ENCODE measurements at places on chromosomes 7 and 10.

DNA sequence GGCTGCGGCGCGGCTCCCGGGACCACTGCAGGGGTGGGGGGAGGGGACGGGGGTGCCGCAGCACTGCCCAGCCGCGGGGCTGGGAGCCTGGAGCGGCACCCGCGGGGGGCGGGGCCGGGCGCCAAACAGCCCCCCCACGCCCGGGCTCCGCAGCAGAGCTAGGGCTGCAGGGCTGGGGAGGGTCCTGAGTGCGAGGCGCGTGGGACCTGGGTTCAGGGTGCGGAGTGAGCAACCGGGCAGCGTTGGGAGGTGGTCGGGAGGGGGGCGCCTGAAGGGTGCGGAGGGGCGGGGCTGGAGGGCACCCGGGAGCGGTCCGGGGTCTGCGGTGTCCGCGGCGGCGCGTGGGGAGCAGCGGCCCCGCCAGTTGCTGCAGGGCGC, 528 bp downstream of the CAMK2G start:
- DNase-seq = no peak

DNA sequence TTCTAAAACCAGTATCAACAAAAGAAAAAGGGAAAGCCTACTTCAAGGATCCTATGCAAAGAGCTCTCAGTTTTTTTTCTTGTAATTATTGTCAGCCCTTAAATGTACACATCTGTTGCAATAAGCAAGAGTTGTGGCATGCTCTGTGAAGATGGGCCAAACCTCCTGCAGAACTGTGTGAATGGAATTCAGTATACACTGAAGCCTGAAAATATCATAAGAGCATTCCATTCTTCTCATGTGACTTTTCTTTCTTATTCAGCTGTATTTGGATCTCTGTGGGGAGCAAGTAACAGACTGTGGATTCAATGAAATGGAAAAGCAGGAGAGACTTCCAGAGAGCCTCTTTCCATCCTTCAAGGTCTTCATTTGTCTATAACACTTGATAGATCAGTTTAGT, 130.7 kb downstream of the SAMD9 start:
- no peak for DNase-seq

GRCh38 chr7:24715661-24716479, 41.4 kb downstream of the GSDME start:
- DNase-seq = no peak

- DNase-seq = no peak
These were observed 5.0 kb upstream of the CNOT4 start for GRCh38 chr7:135514856-135515255.

DNA sequence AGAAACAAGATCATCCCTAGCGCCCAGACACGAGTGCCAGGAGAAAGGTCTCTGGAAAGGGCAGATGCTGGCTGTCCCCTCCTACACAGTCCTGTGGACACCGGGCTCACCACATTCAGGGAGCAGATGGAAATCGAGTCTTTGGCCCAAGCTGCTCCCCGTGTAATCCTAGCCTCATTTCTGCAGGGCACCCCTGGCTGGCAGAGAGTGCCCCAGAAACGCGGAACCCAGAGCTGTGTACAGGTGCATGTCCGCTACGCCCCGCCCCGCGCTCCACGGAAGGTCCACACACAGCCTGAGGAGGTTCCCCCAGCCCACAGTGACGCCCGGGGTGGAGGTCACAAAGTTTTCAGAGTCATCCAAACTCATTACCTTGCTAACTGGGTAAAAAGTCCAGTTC, 202.8 kb downstream of the MAD1L1 start:
- no peak for DNase-seq

DNA sequence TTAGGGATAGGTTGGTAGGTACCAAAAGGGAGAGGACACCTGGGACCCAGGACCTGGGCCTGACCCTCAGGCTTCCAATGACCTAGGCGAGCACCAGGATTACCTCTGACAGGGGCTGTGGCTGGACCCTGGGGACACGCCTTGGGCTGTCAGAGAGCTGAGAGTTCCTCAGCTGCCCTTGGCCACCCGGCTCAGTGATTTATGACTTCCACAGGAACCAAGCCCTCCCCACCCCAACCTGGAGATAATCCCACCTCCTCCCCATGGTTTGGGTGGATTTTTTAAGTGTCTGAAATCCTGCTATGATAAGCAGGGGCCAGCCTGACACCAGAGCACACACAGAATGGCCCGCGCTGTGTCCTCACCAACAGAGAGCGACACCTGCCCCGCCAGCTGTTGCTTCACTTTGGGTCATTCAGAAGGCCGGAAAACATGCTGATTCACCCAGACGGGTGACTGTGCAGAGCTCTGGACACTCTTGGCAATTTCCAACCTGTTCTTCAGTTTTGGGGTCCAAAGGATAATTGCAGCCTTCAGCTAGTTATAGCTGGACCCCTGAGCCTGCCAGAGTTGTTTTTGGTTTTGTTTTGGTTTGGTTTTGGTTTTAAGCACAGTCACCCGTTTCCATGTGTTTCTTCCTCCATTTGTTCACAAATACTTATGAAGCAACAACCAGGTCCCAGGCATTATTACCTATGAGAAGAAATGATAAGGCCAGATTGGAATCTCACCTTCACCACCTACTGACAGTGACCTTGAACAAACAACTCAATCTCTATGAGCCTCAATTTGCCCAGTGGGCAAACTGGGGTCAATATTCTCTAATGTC, 78.2 kb downstream of the RAB11FIP2 start:
- no peak for DNase-seq

- no peak for DNase-seq
These were observed 141.7 kb upstream of the CCDC6 start for GRCh38 chr10:60048091-60048501.

DNA sequence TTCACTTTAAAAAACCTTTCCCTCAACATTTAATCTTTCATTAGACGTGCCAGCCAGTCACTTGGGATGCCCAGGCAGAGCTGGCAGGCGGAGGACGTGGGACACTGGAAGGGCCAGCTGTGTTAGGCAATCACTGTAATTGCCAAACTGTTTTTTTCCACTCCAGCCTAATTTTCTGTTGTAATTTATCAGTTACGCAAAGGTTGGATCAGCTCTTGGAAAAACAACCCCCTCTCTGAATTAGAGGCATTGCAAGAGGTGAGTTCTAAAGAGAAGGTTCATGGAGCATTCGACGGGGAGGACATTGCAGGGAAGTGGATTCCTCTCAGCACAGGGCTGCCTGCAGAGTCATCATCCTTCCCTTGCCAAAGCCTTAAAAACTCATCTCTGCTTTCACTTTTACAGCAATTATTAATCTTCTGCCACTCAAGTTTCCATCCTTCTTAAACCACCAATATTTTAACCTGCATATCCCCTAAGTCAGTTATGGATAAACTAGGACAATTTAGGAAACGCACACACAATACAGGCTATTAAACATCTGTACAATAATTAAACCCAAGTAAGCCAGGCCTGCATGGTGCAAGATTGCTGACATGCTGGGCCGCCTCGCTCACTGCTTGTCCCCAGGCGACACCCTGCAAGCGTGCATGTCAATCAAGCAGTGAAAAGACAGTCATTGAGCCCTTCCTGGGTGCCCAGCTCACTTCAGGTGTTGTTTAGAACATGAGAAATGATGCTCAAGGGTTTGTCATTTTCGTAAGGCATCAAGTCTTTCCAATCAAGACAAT, 272.3 kb upstream of the RNF32 start:
- DNase-seq = no peak

GRCh38 chr7:47408675-47409074, 173.2 kb downstream of the TNS3 start:
- no peak for DNase-seq

- DNase-seq = no peak
These were observed 102.7 kb downstream of the FAM53B start for GRCh38 chr10:124641282-124642087.

DNA sequence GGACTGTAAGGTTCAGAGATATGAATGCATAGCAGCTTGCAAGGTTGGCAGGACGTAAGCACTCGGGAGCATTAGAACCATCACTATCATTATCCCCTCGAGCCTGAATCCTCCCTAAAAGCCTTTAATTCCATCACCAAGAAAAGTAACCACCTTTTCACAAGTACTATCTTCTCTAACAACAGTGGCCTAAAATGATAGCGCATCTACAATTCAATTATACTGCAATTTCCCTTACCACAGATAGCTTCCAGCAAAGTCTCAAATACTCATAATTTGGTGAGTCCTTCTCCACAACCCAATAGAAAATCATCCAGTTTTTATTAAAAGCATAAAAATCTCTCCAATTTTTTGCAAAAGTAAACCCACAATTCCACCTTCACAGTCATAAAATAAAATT, 42.0 kb downstream of the COL1A2 start:
- DNase-seq = no peak

GRCh38 chr10:96532523-96532922, 18.8 kb upstream of the TLL2 start:
- no peak for DNase-seq

- DNase-seq = no peak
These were observed 145.1 kb upstream of the MKLN1 start for GRCh38 chr7:131182446-131183058.

DNA sequence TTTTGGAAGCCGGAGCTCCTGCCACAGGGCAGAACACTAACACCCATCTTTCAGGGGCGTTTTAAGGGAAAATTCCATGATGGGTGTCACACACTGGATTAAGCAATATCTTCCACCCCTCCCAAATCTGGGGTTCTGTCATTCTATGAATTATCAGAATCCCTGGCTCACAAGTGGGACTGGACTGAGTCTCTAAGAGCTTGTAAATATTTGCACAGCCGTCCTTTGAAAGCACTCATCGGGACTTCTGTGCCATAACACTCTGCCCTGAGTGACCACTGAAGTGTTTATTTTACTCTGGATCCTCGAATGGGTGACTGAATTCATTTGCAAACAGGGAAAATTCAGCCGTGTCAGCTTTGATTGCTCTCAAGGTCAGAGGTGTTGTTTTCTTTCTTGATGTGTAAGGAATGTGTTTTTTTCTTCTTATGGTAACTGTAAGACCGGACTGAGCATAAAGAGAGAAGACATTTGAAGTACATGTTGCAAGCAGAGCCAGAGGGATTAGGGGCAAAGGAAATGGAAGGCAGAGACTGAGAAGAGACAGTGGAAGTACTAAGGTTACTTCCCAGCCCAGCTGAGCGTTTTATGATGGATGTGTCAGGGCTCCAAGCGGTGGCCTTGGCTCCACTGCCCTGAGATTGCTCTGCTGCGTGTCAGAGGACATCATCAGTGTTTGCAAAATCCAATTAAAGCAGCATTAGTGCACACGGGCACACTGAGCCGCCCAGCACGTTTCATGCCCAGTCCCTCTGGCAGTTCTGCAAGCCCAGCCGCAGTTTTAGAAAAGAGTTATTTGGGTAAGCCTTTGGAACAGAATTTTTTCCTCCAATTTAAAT, 17.7 kb upstream of the GTPBP4 start:
- DNase-seq = no peak

- DNase-seq = no peak
These were observed 118.8 kb downstream of the SORBS1 start for GRCh38 chr10:95442341-95442740.

GRCh38 chr10:43162604-43163003, 24.4 kb downstream of the CSGALNACT2 start:
- DNase-seq = no peak

- no peak for DNase-seq
These were observed 109.7 kb upstream of the GDF10 start for GRCh38 chr10:47190301-47190700.

GRCh38 chr7:66731986-66732385, 8.5 kb upstream of the RABGEF1 start:
- no peak for DNase-seq

- DNase-seq = no peak
These were observed 1.9 kb upstream of the GPR146 start for GRCh38 chr7:1042492-1042833.

DNA sequence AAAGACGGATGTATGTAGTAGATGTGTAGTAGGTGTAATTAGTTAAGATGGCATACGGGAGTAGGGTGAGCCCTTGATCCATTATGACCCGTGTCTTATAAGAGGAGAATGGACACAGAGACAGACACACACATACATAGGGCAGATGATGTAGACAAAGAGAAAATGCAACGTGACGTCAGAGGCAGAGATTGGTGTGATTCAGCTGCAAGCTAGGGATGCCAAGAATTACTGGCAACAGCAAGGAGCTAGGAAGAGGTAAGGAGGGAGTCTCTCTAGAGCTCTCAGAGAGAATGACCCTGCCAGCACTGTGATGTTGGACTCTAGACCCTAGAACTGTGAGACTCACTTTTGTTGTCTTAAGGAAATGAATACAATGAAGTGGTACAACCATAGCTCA, 247.0 kb upstream of the HABP2 start:
- no peak for DNase-seq

GRCh38 chr10:11793762-11794479, 29.2 kb upstream of the PROSER2 start:
- no peak for DNase-seq

DNA sequence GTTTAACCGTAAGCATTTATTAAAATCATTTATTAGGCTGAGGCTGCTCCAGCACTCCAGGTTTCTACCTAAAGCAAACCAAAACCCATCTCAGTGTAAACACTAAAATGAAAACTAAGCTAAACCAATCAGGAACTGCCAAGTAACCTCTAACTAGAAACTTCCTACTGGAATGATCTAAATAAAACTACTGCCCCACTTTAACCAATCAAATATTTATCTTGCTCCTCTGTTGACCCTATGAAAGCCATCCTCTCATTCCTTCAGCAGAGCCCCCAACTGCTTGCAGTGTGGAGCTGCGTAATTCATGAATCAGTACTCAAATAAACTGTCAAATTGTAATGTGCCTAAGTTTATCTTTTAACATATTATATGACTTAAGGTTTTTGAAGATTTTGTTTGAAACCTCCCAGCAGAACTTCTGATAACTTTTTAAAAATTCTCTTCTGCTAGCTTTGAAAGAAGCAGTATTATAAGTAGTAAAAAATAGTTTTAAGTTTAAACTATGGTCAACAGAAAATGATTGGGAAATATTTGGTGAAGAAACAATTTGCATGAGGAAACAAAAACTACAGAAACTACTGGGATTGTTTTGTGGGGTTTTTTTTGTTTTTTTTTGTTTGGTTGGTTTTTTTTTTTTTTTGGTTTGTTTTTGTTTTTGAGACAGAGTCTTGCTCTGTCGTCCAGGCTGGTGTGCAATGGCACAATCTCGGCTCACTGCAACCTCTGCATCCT, 47.4 kb downstream of the GPR37 start:
- no peak for DNase-seq

DNA sequence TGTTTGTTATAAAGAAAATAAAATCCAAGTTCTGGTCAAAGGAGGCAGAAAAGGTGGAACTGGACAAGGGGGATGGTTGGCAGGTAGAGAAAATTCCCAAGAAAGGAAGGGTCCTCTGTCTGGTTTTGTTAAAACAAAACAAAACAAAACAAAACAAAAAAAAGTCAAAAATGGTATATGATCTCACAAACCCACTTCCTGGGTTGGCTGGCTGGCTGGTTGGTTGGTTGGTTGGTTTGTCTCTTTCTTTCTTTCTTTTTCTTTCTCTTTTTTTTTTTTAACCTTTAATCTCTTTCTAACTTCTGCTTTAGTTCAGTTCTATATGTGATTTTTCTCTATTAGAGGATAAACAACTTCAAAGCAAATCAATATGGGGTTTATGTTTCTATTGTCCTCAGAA, 41.1 kb upstream of the CPN1 start:
- DNase-seq = no peak

- DNase-seq = no peak
These were observed 7.2 kb upstream of the LAMTOR4 start for GRCh38 chr7:100141555-100141949.

- DNase-seq = no peak
These were observed 98.0 kb upstream of the LYZL2 start for GRCh38 chr10:30727524-30727923.

All from thoracic aorta (tissue), 2 donors.